HS-27A (cell line): ENCODE measurements at places on chromosomes 4 and X.

DNA sequence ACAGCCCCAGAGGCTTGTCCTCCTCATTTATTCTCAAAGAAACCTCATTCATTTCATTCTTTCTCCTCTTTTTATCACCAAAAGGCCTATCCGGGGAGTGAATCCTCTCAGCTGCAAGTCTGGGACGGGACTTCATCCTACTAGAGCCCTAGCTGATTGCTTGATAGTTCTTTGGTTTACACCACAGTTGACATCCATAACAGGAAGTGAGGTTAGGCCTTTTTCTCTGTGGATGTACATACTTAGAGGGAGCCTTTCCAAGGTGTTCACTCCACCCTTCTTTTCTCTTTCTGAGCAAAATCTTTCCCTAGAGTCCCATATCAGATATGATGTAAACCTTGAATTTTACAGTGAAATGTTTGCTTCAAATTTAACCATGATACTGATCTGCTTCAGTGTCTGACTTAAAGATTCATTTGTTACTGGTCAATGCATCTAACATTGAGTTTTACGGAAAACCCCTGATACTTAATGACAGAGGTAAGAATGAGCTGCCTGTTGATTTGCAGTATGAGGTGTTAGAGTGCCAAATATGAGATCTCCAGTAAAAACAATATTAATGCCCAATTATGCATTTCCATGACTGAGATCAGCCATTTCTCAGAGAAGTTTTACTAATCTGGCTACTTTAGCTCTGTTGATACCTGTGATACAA, 16.8 kb upstream of the CXCL5 start:
- DNase-seq, result no peak

- DNase-seq, result peak; percentile 41
These were observed 6.7 kb upstream of the HSD17B10 start for GRCh38 chrX:53440621-53441517.

DNA sequence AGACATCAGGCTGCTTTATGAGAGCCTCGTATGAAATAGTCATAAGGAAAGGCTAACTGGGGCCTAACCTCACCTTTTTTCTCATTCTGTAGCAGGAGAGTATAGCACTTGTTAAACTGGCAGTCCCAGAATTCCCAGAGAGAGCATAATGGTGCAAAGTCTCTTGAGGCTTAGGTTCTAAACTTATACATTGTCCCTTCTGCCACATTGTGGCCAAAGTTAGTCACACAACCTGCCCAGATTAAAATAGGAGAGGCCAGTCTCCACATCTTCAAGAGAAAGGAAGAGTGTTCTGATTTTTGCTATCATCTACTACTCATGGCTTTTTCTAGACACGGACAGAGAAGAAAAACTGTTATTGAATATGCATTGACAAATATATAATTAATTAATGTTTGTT, 1588.9 kb upstream of the PCDH7 start:
- no peak for DNase-seq

GRCh38 chr4:54144661-54145171, 44.8 kb downstream of the GSX2 start:
- DNase-seq, result no peak

GRCh38 chr4:173013232-173013930, 155.2 kb upstream of the GALNT7 start:
- DNase-seq, result no peak

DNA sequence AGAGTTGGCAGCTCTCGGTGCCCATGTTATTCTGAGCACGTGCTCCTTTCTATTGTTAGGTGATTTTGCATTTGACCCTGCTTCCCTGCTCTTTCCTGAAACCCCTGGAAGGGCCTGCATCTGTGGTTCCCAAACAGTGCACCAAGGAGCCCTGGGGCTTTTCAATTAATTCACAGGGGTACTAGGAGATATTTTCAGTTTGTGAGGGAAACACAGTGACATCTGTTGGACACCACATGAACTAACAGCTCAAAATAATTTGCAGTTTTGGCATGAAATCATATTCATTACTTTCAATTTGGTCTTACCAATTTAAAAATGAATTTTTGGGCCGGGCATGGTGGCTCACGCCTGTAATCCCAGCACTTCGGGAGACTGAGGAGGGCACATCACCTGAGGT, 156.6 kb downstream of the GATB start:
- no peak for DNase-seq

DNA sequence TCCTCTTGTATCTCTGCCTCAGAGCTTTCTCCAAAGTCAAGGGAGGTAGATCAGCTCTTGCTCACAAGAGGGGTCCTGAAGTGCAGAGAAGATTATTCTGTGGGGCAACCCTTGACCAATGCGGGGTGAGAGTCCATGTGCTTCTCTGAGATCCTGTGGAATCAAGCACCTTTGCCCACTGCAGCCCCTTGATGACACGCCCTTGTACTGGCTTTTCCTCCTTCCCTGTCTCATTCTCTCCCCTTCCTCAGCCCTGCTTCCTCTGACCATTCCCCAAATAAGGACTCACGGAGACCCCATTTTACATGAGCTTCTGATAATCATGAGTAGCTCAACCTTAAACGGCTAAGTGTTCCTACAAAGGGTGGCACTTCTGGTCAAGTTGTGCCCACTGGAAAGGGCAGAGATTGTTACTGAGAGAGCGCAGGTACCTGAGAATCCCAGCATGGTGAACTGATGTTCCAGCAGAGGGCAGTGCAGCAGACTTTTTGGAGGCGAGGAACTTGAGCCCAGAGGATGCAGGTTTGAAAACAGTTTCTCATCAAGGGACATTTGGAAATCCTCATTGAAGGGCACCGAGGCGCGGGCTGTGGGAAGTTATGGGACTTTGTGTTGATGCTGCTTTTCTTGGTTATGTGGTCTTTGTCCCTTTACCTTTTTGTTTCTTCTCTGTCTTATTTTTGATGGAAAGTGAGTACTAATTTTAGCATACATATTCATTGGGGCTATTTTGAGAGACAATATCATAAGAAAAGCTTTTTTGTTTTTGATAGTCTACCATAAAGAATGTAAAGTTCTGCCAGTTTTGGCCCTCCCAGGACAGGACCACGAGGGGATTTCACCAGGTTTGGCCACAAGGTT, 201.3 kb downstream of the RBM46 start:
- no peak for DNase-seq

GRCh38 chr4:82814034-82814433, 15.4 kb upstream of the SCD5 start:
- no peak for DNase-seq

GRCh38 chr4:156968479-156968984, 3.1 kb downstream of the PDGFC start:
- peak; percentile 88 for DNase-seq

DNA sequence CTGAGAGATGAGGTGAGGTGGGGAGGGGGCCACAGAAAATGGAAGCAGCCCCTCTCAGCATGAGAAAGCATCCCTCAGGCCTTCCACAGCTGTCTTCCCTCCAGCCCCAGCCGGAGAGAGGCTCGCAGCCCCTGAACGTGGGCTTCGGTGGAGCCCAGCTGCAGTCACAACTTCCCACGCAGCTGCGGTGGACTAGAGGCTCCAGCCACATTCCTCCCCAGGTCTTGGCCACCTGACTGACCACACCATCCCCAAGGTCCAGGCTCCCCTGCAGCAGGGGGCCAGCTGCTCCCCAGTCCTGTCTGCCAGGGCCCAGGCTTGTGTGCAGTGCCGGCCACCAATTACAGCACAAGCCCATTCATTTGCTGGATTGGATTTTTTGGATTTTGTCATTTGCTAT, 212.3 kb upstream of the BCOR start:
- DNase-seq, result no peak

GRCh38 chr4:73661646-73662119, 41.4 kb upstream of the RASSF6 start:
- DNase-seq, result peak; percentile 93

GRCh38 chr4:48478273-48478672, 4.9 kb upstream of the SLC10A4 start:
- DNase-seq, result no peak

- no peak for DNase-seq
These were observed 1.2 kb upstream of the NEUROG2 start for GRCh38 chr4:112517067-112517634.

DNA sequence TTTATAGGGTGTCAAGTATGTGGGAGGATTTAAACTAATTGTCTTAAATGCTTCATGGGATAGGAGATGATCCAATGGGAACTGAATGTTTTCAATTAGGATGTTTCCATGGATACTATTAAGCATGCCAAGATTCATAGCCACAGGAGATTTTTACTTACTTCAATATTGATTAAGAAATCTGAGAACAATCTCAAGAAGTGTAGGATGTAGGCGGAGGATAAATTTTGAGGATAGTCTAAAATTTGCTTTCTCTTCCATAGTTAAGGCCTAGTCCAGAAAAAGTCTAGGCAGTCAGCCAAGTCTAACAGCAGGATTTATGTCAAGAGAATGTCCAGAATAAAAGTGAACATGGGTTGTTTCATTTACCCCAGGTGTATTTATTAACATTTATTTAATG, 32.8 kb downstream of the REPS2 start:
- DNase-seq, result no peak

DNA sequence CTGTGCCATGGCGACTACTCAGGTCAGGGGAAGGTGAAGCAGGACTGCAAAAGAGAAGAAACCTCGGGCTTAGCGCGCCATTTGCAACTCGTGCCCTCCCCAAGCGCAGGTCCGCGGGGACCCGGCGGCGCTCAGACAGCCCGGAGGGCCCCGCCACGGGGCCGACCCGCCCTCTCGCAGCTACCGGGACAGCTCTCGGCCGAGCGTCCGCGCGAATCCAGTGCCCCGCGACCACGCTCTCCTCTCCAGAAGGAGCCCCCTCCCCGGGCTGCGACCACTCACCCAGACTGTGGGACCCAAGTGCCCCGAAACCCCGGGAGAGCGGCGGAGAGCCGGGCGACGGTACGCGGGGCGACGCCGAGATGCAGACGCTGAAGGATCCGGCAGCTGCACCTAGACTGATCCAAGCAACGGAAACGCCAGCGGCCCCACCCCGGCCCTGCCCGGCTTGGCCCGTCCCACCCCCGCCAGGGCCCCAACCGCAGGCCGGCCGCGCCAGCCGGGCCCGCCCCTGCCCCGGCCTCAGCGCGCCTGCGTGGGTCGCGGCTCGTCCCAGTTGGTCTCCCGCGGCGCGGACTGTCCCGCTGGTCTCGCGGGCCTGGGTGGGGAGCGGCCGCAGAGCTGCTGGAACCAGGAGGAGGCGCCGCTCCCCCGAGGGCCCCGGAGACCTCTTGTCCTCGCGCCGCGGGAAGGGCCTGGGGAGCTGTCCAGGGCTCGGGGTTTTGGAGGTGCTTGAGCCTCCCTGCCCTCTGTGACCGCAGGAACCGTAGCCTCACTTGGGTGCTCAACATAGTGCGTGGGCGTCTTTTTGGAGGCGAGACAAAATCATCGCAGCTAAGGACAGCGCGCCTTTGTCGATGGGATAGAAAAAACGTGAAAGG, at the start of gene ANXA5:
ANXA5 (minus strand) TSS at position 400 of the 881 bp plus-strand sequence; CDS start at position 9, 391 bp downstream.
- DNase-seq, result no peak

GRCh38 chr4:148007314-148007760, 275.4 kb downstream of the ARHGAP10 start:
- DNase-seq, result peak; percentile 75

GRCh38 chr4:80073473-80074008, 512 bp upstream of the ANTXR2 start:
- no peak for DNase-seq

- DNase-seq, result peak; percentile 7
These were observed 1099.8 kb upstream of the TENM3 start for GRCh38 chr4:181143250-181143854.

GRCh38 chr4:16289897-16290554, 63.8 kb upstream of the TAPT1 start:
- DNase-seq, result no peak

DNA sequence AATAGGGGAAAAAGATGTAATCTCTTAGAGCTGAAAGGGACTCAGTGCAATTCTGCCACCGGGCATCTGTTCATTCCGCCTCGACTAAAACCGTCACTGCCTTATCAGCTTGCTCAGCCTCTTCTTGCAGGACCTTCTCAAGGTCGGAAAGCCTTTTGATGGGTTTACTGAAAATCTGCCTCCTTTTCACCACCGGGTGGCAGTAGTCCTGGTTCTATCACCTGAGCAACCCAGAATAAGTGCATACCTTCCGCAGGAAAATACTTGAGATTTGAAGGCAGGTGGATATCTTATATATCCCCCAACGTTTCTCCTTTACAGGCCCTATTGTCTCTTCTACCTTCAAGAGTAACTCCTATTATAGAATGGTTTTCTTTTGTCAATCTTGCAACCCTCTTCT, 103.4 kb upstream of the PAK3 start:
- no peak for DNase-seq

GRCh38 chr4:117817301-117817700, 217.0 kb upstream of the NDST3 start:
- no peak for DNase-seq

GRCh38 chrX:7654316-7654715, 188.7 kb upstream of the VCX start:
- no peak for DNase-seq

DNA sequence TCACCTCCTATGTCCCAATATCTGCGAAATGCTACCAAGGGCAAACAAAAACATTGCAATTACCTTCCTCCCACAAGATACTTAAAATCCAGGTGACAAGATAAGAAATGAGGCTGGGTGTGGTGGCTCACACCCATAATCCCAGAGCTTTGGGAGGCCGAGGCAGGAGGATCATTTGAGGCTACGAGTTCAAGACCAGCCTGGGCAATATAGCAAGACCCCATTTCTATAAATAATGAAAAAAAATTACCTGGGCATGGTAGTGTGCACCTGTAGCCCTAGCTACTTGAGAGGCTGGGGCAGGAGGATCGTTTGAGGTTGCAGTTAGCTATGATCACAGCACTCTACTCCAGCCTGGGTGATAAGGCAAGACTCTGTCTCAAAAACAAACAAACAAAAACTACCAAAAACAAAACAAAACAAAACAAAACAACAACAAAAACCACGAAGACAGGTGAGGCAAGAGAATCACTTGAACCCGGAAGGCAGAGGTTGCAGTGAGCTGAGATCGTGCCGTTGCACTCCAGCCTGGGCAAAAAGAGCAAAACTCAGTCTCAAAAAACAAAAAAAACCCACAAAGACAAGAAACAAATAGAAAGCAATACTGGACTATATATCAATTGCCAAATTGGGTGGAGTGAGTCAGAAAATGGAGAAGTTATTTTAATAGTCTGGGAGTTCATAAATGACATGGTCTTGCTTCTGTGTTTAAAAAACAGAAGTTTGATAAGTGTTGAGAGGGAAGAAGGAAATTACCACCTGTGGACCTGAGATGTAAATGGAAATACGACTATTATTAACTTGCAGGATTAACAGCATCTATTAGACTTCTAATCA, 176.5 kb downstream of the FBXW7 start:
- no peak for DNase-seq

GRCh38 chrX:69010339-69010738, 154.9 kb downstream of the PJA1 start:
- DNase-seq, result no peak

- no peak for DNase-seq
These were observed 41.7 kb downstream of the FAM193A start for GRCh38 chr4:2578106-2578505.

- no peak for DNase-seq
These were observed 39.7 kb downstream of the SHROOM2 start for GRCh38 chrX:9825966-9826365.

- DNase-seq, result no peak
These were observed 26.1 kb downstream of the RUFY3 start for GRCh38 chr4:70747874-70748273.

- no peak for DNase-seq
These were observed 10.1 kb downstream of the IDS start for GRCh38 chrX:149494844-149495565.
